ENCODE measurements at places on chromosomes 12 and 14.

GRCh38 chr14:74242021-74242779, 3.0 kb downstream of the VSX2 start:
- DNase-seq = no peak

DNA sequence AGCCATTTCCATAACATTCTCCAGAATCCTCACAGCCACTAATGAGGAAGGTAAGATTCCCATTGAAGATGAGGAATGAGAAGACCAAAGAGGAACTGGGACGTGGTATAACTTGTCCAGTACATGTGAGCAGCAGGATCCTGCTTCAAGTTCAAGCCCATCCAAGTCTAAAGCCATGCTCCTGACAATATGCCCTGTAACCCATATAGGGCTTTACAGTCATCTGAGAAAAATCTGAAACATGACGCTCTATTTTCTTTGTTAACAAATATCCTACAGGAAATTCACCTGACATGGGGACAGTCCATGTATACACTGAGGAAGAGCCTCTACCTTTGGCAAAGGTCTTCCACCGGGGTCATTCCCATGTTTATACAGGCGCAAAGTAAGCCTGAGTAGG, 3.1 kb upstream of the ACTR6 start:
- no peak for DNase-seq

DNA sequence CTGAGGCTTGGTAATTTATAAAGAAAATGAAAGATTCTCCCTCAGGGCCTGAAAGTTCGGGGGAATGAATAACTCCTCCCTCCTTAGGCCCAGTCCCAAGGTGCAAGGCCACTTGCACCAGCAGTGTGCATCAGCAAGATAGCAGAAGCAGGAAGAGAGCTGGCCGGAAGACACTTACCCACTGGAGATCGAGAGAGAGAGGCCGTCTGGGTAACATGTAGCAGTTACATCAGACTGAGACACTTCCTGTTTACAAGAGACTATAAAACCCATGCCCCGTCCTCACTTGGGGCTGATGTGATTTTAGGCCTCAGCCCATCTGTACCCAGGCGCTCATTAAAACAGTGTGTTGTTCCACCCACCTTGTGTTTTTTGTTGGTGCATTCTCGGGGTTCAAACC, 85.2 kb downstream of the TMTC3 start:
- no peak for DNase-seq

DNA sequence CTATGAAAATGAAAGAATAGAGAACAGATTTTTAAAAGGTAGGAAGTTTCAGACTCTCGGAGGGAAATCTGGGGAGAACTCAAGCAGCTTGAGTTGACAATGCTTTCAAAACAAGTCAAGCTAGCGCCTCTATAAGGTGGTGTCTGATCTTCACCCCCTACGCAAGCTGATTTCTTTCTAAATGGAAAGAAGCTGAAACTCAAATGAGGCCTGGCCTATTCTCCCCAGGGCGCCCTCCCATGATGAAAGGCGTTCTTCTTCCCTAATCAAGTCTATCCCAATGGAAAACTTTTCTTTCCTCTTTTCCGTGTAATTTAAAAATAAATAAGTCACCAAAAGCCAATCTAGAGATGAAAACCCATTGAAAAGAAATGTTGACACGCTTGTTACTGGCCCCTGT, 20.6 kb downstream of the PTHLH start:
- DNase-seq = no peak

DNA sequence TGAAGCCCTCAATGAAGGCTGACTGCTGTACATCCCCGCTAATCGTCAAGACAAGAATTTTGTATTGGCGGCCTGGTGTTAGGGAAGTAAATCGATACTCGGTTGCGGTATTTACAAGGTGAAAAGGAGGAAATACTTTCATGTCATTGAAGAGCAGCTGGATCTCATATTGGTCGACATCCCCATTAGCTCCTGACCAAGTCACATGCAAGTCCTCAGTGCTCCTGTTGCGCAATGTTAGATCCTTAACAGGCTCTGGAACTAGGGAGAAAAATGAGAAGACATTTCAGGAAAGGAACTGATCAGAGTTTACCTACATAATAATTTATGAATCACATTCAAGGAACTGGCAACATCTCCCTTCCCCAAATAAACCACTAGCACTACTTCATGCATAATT, 66.2 kb downstream of the PTPRB start:
- DNase-seq = no peak

- DNase-seq = peak; percentile 47
Observed at GRCh38 chr14:21038441-21039422, 3.4 kb upstream of the RNASE7 start.

- DNase-seq = peak; percentile 7
Observed at GRCh38 chr12:7190268-7191055, 976 bp downstream of the PEX5 start.

GRCh38 chr12:83031196-83031595, 344.5 kb downstream of the TMTC2 start:
- no peak for DNase-seq

- no peak for DNase-seq
Observed at GRCh38 chr14:71140157-71140556, 232.9 kb downstream of the PCNX1 start.

DNA sequence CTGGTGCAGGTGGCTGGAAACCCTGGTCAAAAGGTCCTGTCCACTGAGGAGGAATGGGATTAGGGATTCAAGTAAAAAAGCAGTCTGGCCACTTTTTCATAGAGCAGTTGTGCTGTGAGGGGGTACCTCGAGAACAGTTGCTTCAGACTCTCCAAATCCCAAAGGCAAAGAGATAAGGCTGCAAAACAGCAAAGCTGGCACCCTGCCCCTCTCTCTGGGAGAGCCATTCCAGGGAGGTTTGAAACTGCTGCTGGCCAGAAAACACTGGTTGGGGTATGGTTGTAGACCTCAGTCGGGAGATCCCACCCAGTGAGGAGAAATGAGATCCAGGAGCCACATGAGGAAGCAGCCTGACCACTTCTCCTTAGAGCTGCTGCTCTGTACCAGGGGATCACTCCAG, 137.3 kb downstream of the CEP83 start:
- no peak for DNase-seq

GRCh38 chr12:93003531-93004239, 74.6 kb upstream of the EEA1 start:
- DNase-seq = peak; percentile 41

DNA sequence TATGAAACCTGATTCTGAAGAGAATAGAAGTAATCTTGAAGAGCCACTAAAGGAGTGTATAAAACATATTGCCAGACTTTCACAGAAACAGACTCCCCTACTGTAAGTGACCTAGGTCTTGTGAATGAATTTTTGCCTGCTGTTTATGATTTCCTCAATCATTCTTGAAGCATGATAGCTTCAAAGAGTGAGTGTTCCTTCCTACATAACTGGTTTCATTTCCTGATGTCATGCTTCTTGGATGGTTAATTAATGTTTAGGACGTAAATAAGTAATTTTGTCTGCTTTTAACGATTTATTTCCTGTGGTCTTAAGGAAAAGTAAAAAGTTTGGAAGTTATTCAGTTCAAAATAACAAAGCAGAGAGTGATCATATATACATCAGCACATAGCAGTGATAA, 129.8 kb downstream of the PIK3C2G start:
- DNase-seq = no peak

DNA sequence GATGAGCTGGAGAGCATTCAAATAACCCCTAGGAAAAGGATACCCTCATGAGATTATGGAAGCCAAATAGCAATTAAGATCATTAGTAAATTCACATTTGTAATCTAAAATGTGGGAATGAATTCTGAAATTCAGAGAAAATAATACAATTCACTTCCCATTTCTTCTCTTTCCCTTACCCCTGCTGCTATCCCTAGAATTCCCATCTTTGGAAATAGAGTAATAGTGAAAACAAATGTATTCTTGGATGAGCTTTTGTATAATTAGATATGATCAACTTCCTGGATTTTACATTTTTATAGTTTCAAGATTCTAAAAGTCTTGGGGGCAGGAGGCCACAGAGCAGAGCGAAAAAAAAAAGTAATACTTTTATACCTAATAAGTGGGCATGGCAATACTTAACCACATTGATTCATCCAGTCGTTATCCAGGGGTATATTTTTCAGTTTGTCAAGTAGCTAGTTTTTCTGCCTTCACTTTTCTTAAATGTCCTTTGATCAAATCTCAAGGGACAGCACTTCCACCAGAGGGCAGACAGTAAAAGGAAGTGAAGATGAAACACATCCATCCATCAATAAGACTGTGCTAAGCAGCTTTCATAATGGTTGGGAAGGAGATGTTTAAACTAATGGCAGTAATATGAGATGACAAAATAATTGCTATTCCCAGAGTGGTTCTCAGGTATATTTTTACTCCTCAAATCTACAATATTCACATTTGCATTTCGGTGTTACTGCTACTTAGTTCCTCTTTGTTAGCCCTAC, 401.3 kb downstream of the DIO2 start:
- no peak for DNase-seq

GRCh38 chr12:65511912-65512311, 233.4 kb downstream of the MSRB3 start:
- no peak for DNase-seq

DNA sequence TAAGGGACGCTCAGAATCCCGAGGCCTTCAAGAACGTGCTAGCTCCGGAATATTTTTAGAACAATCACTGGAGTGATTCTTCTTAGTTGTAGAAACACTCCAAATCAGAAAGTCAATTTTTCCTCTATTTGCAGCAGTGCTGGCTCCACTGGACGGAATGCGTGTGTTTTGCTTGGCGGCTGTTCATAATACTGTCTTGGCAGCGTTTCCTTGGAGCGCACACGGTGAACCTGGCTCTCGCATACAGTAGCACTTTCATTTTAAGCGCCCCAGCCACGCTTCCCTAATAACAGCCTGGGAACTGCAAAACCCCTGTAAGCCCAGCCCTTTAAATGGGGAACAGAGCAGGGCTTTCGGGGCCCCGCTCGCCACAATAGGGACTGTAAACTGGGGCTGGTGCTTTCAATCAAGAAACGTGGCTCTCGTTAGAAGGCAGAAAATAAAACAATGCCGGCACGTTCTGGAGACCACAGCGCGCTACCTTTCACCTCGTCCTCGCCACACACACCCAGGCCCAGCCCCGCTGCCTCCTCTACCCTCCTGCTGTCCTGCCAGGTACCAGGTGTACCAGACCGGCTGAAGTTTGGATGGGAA, 79.9 kb downstream of the BCL11B start:
- DNase-seq = peak; percentile 70

DNA sequence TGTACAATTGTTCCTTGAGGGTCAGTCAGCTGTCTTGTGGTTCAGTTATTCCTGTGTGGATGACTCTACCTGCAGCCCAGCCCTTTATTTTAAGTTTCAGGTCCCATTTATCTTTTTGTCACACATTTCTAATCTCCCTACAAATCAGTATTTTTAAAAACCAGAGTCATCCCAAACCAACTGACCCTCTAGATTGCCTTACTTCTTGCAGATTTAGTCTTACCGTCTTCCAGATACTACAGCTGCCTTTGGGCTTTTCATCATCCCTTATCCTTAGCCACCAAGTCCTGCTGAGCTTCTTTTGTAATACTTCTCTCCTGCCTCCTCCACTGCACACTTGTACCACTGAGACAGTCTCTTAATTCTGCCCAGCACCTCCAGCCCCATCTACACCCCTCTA, 54.9 kb downstream of the PRKCH start:
- no peak for DNase-seq

GRCh38 chr12:32549675-32550079, 129.4 kb upstream of the DNM1L start:
- DNase-seq = no peak

DNA sequence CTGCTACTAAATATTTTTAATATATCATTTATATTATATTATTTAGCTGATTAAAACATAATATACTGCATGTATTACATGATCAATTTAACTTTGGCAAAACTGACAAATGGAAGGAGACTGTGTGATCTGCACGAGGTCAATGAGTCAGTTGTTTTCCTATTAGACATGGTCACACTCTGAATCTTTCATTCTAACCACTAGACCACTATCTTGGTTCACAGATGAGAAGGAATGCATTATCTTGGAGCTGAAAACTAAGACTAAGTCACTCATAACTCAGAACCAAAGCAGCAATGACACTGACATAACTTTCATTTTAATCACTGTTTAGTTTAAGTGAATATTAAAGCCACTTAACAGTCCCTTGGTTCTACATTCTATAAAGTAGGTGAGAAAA, 37.4 kb downstream of the GNPTAB start:
- peak; percentile 62 for DNase-seq

- DNase-seq = peak; percentile 68
Observed at GRCh38 chr12:76346798-76347420, 1.3 kb downstream of the BBS10 start.

GRCh38 chr14:92577321-92577742, 63.8 kb downstream of the RIN3 start:
- DNase-seq = no peak

DNA sequence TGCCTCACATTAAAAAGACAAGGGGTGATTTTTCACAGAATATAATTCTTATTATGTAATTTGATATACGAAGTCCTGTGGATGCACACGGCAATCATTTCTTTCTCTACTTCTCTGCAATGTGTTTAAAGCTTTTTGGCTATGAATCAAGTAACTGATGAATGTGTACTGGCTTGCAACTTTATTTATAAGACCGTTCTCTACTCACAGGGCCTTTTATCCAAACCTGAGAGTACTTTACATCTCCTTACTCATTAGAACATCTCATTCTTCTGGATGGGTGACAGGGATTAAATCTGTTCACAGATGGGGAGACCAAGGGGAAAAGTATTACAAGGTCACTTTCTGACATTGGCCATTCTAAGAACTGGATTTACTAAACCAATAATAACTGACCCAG, 215.8 kb upstream of the DIO2 start:
- no peak for DNase-seq

DNA sequence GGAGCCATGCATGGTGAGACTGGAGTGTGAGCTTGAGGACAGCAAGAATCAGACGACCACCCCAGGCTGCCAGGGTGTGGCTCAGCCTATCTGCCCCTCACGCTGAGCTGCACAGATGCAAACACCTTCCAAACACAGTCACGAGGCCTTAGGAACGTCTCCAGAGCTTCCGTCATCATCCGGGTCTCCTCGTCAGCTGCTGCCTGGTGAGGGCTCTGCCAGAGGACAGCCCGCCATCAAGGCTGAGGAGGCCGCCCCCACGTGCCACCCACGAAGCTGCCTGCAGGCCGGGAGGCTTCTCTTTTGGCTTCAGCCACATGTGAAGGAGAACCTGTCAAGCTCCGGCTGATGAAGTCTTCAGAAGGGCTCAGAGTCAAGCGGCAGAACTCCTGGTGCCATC, 13.4 kb downstream of the DDX51 start:
- DNase-seq = no peak

DNA sequence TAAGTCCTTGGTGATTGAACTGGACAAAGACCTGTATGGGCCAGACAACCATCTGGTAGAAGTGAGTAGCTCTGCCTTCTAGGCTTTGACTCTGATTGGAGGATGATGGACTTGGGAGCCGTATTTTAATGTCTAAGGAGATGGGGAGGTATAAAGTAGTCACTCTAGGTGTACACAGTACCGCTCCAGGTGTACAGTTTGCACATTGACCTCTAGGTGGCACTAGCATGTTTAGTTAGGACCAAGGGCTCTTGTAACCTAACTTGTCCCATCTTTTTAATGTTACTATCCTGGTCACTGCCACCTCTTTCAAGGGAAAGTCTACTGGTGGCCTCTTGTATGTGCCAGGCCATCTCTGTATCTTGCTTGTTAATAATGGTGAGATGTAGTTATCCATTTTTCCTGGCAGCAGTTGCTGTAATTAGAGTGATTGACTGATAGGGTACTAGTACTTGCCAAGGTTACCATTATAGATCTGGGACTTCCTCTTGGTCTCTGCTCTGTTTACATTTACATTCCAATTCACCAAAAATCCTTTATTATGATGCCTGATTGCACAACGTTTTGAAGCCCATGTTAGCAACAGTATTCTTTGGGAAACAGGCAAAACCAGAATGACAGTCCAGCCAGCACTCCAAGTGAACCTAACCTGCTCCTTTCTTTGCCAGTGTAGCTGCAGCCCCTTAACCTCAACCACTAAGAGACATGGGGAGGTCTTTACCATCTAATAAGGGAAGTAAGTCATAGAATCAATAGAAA, 3.6 kb downstream of the SMARCD1 start:
- DNase-seq = peak; percentile 46

Data from RPMI7951 (cell line).